Ureter (tissue), 1 donor: ENCODE measurements at places on chromosomes 2 and 18. TPM values are rescaled to one million over a fixed set of nuclear protein-coding genes. Genes with fewer than 3 reads are reported as not detected.

DNA sequence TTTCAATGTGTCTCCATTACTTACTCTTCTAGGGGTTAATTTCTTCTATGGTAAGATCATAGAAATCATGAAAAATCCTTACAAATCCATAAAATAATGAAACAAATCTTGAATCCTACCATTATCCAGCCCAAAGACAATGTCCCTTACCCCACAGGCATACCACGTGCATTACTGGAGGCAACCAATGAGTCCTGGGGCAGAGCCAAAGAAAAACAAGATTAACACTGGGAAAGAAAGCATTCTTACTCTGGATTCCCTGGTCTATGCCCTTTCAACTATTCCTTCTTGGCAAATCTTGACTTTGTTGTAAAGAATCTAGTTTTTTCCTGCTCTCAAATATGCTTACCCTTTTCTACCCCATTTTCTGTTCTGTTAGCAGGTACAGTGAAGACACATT is 3.1 kb upstream of the GALNT1 start:
- DNase-seq: no peak

DNA sequence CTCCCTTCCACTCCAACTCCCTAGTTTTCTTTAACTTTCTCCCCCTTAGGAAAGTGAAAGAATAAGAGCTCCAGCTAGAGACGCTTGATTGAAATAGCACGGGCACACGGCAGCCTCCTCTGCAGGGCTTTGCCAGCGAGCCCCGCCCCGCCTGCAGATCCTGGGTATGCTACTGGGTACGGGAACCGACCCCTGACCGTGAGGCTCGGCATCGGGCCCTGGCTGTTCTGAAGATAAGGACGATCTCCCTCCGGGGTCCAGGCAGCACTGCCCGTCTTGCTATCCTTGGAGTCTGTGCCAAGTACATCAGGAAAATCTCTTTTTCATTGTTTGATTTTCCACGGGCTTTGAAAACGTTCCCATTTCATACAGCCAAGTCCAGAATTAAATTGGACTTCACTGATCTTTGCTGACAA is 284.5 kb downstream of the MTX2 start:
- DNase-seq: peak; percentile 70

DNA sequence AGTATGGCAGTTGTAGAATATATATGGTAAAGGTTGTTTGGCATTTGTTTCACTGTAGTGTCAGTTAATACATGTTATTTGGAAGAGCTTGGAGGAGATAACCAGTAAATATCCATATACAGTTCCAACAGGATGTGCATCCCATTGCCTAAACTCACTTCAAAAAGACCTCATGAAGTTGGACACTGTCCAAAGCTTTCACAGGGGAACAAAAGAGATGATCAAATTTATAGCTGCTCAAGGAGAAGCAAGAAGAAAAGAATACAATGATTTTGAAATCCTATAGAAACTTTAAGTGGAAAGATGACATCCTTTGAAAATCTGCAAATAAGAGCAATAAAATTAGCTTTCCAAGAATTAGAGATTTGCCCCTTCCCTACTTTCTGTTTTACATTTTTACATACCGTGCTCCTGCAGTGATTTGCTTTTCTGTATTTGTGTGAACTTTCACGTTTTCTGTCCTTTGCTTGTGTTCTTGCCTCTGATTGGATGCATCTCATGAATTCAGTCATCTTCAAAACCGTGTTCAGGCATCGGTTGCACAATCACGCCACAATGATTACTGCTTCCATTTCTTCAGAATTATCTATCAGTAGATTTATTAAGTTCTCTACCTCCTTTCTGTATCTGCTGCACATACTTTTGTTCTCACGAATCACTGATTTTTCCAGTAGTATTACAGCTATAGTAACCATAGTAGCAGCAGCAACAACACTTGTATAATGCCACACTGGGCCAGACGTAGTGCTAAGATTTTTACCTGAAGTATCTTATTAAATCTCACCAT is 83.8 kb downstream of the PARD3B start:
- no peak for DNase-seq

RRM2 gene
- total RNA-seq: 2.2 TPM
